ENCODE measurements at places on chromosomes 1 and 21.
A peak's percentile ranks its signal among the peaks of the same experiment; 100 is the strongest.

DNA sequence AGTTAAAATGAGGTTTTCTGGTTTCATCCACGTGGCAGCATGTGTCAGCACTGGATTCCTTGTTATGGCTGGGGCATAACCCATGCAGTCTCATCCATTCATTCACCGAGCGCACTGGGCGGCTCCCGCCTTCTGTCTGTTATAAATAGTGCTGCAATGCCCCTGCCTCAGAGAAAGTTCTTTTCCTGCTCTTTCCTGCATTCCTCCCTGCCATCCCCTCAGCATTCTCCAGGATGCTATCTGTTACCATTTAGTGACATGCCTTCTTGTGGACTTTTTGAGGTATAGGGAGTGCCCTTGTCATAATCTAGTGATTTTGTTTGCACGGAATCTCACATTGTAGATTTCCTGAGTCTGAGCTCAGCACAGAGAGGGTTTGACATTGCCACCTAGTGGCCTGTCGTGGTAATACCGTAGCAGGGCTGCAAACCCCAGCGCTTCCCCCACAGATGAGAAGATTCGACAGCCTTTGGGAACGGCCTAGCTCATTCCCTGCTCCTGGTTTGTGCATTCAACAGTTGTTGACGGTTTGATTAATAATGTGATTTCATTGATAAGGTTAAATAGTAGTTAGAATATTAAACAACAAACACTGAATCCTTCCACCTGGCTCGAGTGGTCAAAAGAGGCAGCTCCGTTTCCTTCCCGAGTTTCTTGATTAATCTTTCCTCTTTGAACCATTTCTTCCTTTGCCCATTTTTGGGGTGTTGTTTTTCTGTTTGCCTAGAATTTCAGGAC lies 46.3 kb downstream of the UMODL1 start:
- DNase-seq, result peak; percentile 67

DNA sequence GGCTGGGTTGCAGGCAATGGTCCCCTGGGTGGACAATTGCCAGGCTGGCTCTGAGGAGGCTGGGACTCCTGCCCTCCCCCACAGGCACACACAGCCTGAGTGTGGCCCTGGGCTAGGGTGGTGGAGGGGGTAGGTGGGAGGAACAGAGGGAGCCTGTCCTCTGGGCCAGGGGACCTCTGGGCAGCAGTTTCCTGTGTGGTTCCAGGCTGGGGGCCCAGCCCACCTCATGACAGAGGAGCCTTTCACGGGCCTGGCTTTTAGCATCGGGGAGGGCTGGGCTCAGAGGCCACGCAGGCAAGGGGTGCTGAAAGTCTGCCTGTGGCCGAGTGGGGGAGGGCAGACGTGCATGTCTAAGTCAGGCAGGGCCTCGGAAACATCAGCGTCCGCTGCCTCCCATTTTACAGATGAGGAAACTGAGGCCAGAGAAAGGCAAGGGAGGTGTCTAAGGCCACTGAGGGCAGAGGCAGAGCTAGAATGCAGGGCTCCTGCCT lies 7.0 kb downstream of the EXTL1 start:
- no peak for DNase-seq

- no peak for DNase-seq
These were observed 45.3 kb upstream of the SLC5A9 start for GRCh38 chr1:48177257-48177656.

- no peak for DNase-seq
These were observed 5.3 kb upstream of the KRTAP10-4 start for GRCh38 chr21:44568261-44568660.

DNA sequence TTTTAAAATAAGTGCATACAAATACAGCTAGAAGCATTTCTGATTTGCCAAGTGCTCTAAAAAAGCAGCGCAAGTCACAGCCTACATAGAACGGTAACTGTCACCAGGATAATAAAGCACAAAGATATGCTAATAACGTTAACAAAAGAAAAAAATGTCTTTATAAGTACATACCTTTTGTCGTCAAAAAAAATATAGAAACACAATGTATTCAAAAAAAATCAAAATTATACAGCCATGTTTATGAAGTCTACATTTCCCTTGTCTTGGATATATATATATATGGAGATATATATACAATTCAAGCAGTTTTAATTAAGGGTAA lies 3.2 kb downstream of the IRF2BP2 start:
- DNase-seq, result no peak

DNA sequence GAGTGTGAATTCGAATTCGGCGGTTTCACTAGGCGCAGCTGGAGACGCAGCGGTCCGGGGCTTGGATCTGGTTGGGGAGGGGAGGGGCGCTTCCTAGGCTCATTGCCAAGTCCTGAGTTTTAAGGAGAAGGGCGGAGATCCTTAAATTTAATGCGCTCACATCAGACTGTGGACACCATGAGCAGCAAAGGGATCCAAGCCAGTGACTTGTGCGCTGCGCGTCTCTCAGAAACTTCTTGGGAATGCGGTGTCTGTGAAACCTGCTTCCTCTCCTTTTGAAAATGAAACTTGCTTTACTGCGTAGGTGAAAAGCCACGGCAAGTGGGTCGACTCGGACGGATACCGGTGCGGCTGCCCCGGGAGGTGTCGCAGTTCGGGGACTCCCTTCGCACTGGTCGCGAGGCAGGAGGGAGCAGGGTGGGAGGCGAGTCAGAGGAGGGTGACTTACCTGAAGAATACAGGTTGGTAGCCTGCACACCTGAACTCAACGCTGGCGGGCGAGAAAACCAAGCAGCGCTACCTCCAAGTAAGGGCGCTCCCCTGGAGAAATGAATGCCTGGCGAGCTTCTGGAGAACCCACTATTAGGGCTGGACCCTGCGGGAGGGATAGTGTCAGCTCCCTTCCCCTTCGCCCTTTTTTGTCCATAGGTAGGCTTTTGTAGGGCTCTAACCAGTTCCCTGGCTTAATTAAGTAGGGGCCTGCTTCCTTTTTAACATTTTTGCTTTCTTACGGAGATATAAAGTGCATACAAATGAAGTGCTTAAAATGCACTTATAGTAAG lies 992 bp downstream of the TENT5C start:
- DNase-seq, result no peak

GRCh38 chr1:23521588-23521987 lies 9.4 kb downstream of the E2F2 start:
- DNase-seq, result no peak
